Progenitor cell of endocrine pancreas (in vitro differentiated cells): ENCODE measurements at places on chromosomes 13 and 19.

- DNase-seq, result no peak
Observed at GRCh38 chr13:24287748-24288287, 21.6 kb upstream of the C1QTNF9 start.

DNA sequence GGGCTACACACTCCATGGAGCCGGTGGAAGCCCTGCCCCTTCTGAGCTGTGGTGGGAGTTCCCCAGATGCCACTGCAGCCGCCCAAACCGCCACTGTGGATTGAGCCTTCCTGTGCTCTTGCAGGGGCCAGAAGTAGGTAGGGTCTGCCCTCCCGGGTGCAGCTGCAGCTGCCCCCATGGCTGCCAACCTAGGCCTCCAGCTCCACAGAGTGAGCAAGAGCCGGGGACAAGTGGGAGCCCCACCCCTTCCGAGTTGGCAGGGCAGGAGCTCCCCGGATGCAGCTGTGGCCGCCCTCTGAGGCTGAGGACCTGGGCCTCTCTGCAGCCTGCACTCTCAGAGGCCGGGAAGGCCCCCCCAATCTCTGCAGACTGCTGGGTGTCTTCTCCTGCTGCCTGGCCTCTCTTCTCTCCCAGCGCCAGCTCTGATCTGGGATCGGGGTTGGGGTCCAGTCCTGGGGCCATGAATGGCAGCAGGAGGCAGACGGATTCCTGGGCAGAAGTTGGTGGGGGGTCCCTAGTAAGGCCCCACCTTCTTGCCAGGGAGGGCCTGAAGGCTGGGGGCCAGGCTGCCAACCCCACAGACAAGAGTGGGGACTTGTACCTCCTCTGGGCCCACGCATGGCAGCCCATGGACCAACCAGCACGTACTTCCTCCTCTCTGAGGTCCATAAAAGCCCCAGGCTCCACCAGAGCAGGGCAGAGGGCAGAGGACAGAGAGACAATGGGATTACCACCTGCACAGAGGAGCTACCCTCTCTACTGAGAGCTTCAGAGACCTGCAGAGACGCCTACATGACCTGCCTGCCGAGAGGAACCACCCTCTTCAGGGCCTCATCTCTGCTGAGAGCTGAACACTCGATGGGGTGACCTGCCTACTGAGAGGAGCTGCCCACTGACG lies 28.9 kb downstream of the AP2S1 start:
- DNase-seq, result no peak

DNA sequence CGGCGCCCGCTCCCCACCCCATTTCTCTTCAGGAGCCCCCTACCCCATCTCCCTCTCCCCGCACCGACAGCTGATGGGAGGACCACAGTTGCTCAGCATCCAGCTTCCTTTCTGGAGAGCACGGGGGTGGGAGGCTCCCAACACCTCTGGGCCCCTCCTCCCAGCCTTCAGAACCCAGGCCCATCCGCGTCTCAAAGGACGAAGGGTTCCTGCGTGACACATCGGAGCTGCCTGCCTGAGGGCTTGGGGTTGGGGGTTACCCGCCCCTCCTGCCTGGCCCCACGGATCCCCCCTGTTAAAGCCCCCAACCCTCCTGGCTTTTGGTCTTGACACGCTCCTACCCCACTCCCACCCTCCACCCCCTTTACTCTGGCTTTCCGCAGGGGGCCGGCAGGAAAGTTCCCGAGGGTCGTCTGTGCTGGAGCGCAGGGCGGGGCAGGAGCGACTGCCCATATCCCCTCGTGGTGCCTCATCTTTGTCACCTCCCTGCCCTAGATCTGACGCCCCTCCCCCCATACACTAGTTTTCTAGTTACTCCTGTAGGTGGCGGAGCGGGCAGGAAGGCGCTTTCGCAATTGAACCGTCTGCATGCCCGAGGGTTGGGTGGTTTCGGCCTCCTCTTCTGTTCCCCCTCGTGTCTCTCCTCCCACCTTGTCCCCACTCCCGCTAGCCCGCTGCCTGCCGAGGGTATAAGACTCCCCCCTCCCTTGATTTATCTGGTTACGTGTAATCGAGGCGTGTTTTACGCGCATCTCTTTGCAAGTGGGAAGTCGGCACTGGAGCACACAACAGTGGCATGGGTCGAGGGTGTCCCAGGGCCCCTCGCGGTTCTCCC lies 924 bp downstream of the TRAPPC5 start:
- DNase-seq, result peak; percentile 48

DNA sequence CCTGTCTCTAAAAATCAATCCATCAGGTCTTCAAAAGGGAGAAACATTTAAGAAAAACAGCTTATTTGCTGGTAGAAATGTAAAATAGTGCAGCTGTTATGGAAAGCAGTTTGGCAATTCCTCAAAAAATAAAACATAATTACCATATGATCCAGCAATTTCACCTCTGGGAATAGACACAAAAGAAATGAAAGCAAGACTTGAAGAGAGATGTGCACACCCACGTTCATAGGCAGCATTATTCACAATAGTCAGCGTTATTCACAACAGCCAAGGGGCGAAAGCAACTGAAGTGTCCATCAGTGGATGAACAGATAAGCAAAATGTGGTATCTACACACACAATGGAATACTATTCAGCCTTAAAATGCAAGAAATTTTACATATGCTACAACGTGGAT lies 45.1 kb upstream of the DOCK9 start:
- no peak for DNase-seq

DNA sequence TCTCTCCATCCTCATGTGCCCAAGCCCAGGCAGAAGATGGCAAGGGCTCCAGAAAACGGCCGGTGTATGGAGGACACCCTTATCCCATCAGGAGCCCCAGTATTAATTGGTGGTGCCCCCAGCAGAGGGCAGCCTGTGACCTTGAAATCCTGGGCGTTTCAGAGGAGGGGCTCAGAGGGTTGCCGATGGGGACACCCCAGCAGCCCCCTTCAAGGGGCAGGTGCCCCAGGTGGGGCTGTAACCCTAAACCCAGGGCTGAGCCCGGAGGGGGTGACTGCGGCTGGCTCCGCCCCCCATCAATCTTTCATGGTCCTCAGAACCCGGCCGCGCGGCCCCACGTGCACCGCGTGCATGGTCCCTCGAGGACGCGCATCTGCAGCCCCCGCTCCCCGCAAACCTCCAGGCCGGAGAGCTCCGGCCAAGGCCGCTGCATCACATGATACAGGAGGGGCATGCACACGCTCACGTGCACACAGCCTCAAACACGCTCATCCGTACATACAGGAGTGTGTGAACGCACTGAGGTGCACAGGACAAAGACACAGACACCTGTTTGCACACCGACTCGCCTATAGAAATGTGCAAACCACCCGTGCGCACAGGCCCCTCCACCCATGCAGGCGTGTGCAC lies 949 bp downstream of the RAB3A start:
- DNase-seq, result no peak

DNA sequence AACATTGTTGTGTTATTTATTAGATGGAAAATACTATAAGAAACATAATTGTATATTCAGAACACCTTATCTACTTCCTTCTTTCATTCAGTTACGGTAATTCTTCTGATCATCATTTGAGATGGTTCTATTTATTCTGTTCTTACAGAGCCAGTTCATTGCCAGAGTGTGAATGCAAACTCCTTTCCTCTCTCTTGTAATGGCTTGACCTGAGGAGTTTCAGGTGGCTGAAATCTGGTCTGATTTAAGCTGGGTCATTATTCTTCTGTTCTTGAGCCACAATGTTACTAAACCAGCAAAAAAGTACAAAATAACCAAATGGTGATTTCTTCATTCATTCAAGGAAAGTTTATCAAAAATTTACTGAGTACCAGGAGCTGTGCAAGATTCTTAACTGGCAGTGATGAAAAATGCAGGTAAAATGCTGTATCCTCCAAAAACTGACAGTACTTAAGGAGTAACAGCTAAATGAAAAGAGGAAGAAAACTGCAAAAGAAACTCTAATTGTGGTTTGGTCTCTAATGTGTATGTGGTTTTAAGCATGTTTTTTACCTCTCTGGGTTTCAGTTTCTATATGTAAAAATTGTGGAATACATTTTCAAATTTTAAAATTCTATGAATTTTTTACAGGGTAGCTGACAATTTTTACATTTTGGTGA lies 182.4 kb upstream of the UFM1 start:
- DNase-seq, result no peak

- DNase-seq, result peak; percentile 70
Observed at GRCh38 chr19:18251587-18252369, 22.5 kb downstream of the IQCN start.

GRCh38 chr13:30889196-30889690 lies 16.8 kb upstream of the MEDAG start:
- no peak for DNase-seq

- DNase-seq, result no peak
Observed at GRCh38 chr13:21011378-21011777, 50.0 kb downstream of the LATS2 start.

GRCh38 chr13:54078271-54078870 lies 1049.8 kb downstream of the OLFM4 start:
- no peak for DNase-seq
